ENCODE measurements at places on chromosomes 2 and 18. TPM values are rescaled to one million over a fixed set of nuclear protein-coding genes. Genes with fewer than 3 reads are reported as not detected.

The GKN2 gene
- total RNA-seq: not detected

DNA sequence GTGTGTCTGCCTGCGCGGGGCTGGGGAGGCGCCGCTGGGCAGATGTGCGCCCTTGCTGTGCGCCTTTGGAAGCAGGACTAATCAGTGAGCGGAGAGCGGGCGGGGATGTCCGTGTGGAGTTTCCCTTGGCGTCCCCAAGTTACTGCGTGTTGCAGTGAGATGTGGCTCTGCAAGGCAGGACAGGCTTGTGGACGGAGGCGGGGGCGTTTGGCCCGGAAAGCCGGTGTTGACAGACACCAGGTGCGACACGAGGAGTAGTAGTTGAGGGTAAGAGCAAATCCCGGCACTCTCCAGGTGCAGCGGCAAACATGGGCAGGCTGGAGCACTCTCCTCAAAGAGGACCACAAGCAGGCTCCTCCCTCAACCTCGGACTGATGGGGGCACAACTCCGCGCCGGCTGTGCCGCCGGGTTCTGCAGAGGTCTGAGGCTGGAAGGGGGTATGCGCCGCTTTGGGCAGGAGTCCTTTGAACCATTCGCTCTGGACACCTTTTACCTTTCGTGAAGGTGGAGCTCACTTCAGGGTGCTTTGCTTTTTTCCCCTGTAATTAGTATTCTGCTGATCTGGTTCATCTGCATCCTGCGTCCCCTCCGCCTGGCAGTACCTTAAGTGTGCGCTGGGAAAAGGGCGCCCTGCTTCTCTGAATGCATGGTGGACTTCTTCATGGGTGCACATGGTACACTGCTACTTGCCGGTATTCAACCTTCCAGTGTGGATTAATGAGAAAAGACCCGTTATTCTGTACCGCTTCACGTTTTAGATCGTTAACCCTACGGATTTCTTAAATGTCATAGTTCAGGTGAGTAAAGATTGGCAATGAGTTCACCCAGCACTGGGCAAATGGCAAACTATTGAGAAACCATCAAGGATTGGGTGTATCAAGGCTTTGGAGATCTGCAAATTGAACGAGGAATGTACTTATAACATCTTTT lies 608 bp downstream of the CDH7 start:
- DNase-seq: no peak

DNA sequence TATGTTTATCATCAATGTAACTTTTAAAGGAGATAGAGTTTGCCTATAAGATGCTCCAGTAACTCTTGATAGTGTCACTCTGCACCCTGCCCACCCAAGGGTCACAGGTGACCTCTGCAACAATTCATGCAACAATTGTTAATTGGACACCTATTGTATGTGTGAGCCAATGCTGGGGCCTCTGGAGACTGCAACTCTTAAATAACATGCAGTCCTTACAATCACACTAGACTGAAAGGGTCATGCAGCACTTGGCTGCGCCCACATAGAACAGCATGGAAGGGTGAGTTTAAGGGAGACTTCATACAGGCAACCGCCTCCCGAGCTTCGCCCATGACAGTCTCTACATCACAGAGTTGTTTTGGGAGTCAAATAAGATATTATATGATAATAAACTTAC lies 137.1 kb upstream of the TWIST2 start:
- DNase-seq: no peak

DNA sequence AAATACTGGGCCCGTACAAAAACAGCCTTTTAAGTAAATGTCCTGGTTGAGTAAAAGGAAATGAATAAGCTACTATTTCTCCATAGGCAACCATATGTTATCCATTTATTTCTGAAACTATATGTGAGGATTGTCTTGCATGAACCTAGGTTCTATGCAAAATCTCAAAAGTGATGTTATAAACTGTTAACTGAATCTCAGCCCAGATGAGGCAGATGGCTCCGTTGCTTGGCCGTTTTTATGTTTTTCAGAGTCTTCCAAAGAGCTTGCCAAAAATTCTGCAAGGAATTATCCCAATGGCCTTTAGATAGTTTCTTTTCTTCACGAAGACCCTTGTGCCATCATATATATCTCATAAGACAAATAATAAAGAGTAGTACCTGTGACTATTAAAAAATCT lies 1669.5 kb upstream of the DDX18 start:
- DNase-seq: no peak
